ENCODE measurements at places on chromosomes 3 and 15.

DNA sequence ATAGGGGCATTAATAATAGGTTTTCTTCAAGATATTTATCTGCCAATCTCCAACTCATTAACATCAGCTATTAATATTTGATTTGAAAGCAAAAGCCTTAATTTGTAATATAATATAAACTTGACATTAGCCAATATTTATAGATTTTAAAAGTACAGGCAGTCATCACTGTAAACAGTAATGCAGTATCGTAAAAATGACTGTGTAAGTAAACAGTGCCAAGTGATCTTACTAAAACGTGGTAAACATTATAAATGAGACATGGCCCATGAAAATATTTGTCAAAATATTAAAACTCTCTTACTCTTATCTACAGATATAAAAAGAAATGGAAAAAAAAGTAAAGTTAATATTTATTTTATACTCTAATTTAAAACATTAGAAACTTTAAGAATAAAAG, 101.6 kb upstream of the EPHA6 start:
- DNase-seq: no peak

- DNase-seq: peak; percentile 9
Measured at GRCh38 chr3:87771337-87772192, 287.2 kb downstream of the CGGBP1 start.

DNA sequence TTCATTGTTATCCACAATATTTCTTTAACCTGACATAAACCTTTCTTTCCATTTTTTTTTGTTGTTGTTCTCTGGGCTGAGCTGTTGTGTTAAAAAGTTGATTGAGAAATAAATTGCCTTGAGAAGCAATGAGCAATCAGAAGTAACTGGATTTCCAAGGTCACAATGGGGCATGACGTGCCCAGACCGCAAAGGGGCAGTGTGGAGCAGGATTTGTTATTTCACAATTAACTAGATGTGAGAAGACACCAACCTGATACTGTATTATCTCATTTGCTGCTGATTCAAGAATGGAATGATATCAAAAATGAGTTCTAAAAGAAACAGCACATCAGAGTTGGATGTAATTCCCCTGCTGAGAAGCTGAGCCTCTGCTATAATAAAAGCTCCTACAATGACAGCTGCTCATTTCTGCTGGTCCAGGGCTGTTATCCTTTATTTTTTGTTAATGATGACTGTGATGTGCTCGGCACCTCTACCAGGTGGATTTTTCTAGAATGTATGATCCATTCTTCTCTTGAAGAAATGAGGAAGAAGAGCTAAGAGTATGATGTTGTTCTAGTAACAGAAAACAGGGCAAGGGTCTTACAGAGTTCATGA, 28.1 kb downstream of the CPNE4 start:
- peak; percentile 30 for DNase-seq

DNA sequence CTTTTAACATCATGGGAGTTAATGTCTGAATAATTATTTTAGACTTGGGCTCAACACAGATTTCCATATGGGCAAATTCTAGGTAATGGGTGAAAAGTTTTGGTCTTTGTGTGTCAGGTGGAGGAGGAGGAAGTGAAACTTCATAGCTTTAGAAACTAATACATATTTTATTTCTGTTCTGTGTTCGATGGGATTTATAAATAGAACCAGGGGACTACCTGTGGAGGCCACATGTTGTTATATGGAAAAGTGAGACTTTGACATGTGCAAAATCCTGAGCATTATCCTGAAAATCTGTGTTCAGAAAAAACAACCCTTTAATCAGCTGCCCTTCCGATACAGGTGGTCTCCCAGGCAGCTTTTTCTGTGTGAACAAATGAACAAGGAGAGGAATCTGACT, 209.5 kb downstream of the SOX2 start:
- DNase-seq: no peak

DNA sequence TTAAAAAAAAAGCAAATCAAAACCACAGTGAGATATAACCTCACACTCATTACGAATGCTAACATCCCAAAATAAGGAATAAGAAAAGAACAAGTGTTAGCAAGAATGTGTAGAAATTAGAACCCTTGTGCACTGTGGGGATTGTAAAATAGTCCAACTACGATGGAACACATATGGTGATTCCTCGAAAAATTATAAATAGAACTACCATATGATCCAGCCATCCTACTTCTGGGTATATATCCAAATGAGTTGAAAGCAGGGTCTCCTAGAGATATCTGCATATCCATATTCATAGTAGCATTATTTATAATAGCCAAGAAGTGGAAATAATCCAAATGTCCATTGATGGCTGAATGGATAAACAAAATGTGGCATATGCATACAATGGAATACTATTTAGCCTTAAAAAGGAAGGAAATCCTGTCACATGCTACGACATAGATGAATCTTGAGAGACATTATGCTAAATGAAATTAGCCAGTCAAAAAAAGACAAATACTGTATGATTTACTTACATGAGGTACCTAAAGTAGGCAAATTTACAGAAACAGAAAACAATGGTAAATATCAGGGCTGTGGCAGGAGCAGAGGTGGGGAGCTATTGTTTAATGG, 55.6 kb downstream of the UACA start:
- no peak for DNase-seq

DNA sequence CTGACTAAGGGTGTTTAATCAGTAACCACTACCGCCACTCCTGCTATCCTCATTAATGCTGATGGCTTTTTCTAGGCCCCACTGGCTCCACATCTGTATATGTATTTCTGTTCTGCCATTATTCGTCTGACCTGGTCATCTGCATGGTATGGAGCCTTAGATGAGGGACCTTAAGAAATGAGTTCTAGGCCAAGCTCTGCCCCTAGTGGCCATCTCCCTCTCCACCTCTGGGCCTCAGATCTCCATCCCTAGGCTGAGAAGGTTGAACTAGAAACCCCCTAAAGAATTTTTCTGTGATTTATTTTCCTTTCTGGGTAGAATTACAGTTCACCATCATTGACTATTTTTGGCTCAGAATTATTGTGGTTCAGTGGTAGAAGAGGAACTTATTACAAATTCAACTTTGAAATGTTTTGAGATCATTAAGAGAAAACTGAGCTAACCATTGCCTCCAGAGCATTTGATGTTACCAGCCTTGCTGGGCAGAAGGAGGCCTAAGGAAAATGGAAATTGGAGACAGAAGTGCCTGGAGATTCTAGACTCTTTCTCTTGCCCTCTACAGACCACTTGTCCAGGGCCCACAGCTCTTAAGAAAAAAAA, 325.2 kb upstream of the NR2E3 start:
- no peak for DNase-seq

DNA sequence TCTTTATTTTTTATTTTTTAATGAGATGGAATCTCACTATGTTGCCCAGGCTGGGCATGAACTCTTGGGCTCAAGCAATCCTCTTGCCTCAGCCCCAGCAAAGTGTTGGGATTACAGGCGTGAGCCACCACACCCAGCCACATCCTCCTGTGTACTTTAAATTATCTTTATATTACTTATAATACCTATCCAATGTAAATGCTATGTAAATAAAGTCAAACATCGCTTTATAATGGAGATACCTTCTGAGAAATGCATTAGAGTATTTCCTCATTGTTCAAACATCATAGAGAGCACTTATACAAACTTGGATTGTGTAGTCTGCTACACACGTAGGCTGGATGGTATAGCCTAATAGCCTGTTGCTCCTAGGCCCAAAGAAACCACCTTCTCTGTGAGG, 41.4 kb upstream of the MAGI1 start:
- DNase-seq: no peak

- DNase-seq: no peak
Measured at GRCh38 chr15:69215314-69216035, 55.0 kb downstream of the GLCE start.

DNA sequence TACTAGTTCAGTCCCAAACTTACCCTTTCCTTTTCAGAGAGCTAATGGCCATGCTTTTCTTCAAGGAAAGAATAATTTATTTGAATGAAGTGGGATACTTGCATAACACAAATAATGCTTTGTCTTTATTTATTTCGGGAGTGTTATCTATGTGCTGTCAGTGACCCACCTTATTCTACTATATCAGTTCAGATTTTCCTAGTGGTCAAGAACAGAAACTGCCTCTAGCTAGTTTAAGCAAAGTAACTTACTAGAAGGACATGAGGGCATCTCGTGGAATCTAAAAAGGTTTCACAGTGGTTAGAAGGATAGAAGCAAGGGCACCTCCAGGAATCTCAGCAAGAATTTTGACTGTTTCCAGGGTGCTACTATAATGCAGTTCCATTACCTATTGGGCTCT, 3.8 kb upstream of the TIMMDC1 start:
- DNase-seq: no peak

GRCh38 chr15:51307811-51308210, 30.6 kb downstream of the CYP19A1 start:
- no peak for DNase-seq

- no peak for DNase-seq
Measured at GRCh38 chr3:100448079-100448478, 44.3 kb upstream of the TMEM45A start.

DNA sequence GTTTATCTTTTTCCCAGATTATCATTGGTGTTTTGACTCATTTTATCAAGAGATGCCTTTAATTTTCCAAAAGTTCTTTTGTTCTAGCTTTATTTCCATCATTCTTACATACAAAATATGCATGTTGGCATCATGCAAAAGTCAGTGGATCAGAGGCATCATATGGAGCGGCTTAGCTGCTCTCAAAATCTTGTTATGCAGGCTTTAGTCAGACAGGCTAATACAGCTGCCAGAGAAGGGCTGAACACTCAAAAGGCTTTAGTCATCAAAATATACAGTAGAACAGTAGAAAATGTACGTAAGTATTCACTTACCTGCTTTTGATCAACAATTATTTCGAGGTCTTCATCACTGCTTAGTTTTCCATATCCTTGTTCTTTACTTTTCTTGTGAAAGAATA, 65.5 kb downstream of the PEX5L start:
- DNase-seq: no peak

DNA sequence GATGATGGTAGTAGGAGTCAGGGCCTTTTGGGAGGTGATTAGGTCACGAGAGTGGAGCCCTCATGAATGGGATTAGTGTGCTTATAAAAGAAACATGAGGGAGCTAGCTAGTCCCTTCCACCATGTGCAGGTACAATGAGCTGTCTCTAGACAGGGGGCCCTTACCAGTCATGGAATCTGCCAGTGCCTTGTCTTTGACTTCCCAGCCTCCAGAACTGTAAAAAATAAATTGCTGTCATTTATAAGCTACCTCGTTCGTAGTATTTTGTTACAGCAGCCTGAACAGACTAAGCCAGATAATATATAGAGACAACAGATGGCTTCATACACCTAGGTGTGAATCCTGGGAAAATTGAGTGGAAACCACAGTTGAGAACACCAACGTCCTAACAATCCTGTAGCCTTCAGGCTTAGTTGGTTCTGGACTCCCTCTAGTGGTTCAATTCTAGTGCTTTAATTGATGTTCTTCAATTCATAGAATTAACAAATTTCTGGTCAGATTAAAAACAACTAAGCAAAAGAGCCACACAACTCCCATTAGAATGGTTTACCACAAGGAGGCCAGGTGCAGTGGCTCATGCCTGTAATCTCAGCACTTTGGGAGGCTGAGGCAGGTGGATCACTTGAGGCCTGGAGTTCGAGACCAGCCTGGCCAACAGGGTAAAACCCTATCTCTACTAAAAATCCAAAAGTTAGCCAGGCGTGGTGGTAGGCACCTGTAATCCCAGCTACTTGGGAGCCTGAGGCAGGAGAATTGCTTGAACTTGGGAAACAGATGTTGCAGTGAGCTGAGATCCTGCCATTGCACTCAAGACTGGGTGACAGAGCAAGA, 21.3 kb upstream of the GATM start:
- peak; percentile 52 for DNase-seq

GRCh38 chr15:41849861-41850260, 11.2 kb downstream of the PLA2G4B start:
- no peak for DNase-seq

DNA sequence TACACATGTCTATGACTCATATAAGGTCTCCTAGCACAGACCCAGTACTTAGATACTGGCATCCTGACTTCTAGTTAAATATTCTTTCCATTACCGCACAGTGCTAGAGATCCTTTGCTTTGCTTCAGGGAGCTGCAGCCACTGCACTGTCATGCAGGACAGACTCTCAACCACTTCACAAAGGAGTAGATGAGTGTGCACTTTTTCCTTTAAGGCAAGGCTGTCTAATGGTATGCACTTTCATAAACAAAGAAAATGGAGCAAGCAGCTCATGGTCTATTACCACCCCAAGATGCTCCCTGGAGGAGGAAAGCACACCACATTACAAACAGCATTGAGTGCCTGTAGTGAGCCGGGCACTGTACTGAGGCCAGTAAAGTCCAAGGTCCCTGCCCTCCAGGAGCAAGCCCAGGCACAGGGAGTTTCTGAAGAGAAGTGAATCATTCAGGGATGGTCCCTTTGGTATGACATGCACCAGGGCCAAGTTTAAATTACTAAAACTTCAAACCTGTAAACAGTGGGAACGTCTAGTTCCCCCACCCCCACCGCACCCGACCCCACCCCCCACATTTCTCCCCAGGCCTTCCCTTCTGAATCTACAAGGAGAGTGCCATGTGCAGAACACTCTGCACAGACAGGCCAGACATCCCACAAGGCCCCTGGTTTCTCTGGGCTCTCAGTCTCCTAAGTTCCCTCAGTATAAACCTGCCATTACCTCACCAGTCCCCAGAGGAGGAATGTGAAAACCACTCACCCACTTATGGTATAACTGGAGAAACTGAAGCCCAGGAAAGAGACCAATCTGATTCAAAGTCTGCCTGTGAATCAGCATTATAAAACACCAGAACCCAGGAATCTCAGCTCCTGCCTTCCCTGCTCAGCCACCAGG, 107.8 kb upstream of the BCL6 start:
- DNase-seq: no peak

GRCh38 chr15:70200511-70201424, 103.1 kb upstream of the TLE3 start:
- no peak for DNase-seq

- DNase-seq: no peak
Measured at GRCh38 chr3:65888980-65889706, 149.6 kb downstream of the MAGI1 start.

GRCh38 chr3:8734137-8734878, 706 bp downstream of the CAV3 start:
- no peak for DNase-seq

DNA sequence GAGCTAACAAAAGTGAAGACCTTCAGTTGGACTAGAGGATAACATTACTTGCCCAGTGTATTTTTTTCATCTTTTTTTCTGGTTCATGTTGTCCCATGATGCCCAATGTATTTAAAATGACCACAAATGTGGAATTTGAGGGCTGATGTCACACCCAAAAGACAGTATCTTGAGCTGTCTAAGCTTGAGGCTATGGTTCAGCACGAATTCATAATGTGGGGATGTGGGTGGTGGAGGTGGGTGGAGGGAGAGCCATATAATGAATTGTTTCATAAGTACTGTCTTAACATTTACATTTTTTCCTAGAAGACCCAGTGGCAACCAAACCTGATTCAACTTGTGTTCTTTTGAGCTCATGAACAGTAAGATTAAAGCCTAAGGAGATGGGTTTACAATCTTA, 37.5 kb downstream of the CHAC1 start:
- DNase-seq: no peak

GRCh38 chr15:65426216-65426853, 3.6 kb upstream of the IGDCC4 start:
- DNase-seq: no peak

GRCh38 chr3:124986192-124987143, 51.9 kb upstream of the MUC13 start:
- DNase-seq: peak; percentile 89

Data from NCI-H460 (cell line).